AG04450 (cell line): ENCODE measurements at places on chromosomes 1 and 21.

DNA sequence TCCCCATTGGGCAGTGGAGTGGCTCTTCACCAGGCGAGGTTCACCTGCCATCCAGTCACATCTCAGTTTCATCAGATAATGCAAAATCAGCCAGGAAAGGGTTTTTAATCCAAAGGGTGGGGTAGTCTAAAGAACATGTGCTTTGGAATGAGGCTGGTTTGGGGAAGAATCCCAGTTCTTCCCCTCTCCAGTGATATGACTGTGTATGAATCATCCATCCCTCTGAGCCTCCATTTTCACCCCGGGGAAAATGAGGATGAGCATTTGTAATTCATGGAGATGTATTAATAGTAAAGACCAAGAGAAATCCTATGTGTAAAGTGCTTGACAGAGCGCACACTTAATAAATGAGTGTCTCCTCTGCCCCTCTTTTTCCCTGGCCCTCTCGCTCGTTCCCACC lies 215.1 kb upstream of the FGGY start:
- DNase-seq: no peak

GRCh38 chr1:143651350-143651992 lies 320.3 kb downstream of the FAM72C start:
- no peak for DNase-seq

DNA sequence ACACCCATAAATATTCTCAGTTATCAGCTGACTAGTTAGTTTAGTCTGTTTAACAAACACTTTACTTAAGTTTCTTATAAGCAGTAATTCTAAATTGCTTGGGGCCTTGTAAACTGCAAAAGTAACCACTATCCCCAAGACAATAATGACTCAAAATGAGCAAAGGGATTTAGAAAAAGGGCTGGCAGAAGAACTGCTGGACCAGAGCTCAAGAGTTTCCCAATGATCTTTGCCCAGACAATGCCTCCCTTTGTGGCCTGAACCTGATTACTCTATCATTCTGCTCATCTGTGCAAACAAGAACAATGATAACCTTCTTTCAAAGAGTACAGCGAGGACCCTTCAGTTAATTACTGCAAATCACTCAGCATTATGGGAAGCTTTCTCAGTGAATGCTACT lies 123.5 kb downstream of the TIAM1 start:
- DNase-seq: no peak

GRCh38 chr1:167819849-167820683 lies 93.9 kb downstream of the ADCY10 start:
- DNase-seq: peak; percentile 63

DNA sequence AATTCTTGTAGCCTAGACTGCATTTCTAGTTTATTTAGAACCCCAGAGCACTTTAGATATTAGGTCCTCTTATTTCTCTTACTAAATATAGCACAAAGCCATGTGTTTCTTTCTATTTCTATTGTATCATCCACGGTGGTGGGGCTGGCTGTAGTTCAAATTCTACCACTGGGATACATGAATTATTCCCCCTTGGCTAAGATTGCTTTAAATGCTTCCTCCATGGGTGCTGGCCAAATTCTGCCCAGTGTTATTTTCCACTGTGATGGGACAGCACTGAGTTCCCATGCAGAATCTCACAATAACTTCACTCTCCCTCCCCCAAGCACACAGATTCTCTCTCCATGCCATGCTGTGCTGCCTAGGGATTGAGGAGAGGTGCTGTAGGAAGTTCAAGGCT lies 41.5 kb upstream of the GBP6 start:
- no peak for DNase-seq
